GM19239 (cell line): ENCODE measurements at places on chromosomes 7 and 10.
A peak's percentile ranks its signal among the peaks of the same experiment; 100 is the strongest.

- DNase-seq: no peak
Observed at GRCh38 chr10:14603534-14604102, 171.1 kb downstream of the FAM107B start.

DNA sequence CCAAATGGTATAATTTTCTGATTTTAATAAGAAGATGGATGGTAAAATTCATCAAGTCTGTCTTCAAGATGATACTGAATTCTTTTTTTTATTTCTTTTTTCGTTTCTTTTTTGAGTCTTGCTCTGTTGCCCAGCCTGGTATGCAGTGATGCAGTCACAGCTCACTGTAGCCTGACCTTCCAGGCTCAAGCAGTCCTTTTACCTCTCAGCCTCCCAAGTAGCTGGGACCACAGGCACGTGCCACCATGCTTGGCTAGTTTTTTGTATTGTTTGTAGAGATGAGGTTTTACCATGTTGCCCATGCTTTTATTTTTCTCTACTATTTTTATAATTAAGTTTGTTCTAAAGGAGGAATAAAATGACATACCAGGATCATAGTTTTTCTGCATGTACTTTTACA lies 52.1 kb upstream of the HELLS start:
- DNase-seq: no peak

GRCh38 chr10:28266449-28267224 lies 36.2 kb downstream of the MPP7 start:
- DNase-seq: no peak

DNA sequence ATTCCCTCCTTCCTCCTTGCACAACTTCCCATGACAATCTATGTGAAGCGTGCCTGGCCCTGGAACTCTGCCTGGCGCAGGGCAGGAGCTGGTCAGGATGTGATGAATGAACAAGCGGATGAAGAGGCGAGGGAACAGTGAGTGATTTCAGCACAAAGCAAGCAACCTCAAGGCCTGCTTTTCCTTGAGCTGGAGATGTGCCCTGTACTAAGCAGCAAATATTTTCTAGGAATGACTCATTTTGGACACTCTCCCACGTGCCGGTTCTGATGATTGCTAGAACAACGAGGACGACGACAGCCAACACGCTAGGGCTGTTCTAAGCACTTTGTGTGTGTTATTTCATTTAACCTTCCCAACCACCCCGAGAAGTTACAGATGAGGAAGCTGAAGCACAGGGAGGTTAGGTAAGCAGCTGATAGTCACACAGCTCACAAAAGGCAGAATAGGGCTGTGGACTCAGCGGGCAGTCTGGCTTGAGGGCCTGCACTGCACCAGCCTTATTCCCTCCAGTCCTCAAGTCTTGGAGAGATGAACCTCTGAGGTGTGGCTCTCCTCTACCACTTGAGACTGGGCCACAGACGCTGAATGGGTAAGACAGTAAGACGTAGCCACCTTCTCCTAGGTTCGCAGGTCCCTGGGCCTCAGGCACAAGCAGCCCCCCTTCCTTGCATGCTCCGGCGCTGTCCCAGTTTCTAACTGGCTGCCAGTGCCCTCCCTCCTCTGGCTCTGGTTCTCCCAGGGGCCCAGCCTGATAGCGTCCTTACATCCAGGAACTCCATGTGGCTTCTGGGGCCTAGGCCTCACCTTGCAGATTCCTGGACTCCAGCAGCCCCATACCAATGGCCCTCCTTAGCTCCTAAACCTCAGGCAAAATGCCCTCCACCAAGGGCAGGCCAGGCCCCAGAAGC lies 59.0 kb downstream of the YKT6 start:
- DNase-seq: no peak

DNA sequence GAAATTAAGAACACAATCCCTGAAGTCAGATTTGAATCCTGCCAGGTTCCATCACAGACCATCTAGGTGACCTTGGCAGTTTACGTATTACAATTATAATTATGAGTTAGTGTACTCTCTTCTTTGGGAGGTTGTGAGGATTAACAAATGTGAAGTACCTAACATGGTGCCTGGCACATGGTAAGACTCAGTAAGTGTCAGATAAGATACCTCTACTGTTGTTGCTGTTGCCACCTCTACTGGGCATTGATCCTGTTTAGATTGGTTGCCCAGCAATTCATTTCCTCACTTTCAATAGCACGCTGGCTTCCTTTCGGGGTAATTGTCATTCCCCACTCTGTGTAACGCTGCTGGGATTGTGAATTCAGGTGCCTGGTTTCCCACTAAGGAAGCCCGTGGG lies 31.7 kb upstream of the HGF start:
- no peak for DNase-seq

GRCh38 chr7:50022991-50023390 lies 70.1 kb downstream of the ZPBP start:
- DNase-seq: no peak

DNA sequence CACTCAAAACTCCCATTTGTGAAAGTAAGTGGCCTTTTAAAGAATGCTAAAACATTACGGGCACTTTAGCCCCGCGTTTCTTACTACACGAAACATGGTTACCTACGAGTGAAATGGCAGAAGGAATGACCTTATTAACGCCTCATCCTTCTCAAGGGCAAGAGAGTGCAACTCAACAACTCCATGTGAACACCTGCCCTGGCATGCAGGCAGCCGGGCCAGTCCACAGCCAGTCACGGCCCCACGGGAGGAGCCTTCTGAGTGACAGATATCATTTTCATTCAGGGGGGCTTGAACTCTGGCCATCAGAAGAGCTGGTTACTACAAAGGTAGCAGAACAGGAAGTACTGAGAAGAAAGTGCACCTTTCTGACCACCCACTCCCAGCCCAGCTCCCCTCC lies 236.1 kb downstream of the PTPRN2 start:
- no peak for DNase-seq

DNA sequence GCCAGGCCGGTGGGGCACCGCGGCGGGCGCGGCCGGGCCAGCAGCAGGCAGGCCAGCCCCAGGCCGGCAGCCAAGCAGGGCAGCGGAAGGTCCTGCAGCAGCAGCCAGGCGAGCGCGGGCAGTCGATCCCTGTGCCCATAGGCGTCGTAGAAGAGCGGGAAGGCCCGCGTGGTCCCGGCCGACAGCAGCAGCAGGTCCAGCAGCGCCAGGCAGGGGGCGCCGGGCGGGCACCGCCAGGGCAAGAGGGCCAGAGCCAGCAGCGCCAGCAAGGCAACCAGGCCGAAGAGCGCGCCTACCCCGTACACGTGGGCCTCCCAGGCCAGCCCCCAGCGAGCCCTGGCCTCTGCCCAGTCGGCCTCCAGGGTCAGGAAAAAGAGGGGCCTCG lies 8.4 kb upstream of the RBM28 start:
- DNase-seq: no peak

DNA sequence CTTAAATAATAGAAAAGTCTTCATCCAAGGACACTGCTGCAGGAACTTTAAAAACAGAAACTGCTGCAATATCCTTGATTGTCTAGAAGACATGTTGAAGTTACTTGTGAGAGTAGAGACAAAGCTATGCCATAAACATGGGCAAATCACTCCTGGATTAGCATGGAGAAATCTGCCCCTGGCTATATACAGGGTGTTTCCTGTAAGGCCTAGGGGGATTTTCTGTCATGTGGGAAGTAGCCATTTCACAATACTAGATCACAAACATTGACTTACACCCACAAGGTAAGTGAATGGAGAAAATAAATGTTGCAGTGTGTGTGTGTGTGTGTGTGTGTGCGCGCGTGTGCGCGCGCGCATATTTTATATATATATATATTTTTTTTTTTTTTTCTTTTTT lies 35.2 kb upstream of the PDK4 start:
- DNase-seq: no peak

DNA sequence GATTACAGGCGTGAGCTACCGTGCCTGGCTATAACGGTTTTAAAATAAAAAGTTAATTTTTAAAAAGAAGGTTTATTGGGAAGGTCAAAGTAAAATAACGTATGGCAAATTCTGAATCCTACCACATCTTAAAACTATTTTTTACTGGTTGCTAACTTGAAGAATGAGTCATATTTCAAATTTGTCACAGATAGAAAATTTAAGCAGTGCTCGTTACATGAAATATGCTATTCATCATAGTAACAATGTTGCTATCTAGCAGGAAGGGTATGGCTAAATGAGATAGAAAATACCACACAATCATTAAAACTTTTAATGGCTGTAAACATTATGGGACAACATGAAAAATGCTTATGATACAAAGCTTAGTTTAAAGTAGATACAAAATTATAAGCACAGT lies 500.5 kb downstream of the PHTF2 start:
- DNase-seq: no peak

DNA sequence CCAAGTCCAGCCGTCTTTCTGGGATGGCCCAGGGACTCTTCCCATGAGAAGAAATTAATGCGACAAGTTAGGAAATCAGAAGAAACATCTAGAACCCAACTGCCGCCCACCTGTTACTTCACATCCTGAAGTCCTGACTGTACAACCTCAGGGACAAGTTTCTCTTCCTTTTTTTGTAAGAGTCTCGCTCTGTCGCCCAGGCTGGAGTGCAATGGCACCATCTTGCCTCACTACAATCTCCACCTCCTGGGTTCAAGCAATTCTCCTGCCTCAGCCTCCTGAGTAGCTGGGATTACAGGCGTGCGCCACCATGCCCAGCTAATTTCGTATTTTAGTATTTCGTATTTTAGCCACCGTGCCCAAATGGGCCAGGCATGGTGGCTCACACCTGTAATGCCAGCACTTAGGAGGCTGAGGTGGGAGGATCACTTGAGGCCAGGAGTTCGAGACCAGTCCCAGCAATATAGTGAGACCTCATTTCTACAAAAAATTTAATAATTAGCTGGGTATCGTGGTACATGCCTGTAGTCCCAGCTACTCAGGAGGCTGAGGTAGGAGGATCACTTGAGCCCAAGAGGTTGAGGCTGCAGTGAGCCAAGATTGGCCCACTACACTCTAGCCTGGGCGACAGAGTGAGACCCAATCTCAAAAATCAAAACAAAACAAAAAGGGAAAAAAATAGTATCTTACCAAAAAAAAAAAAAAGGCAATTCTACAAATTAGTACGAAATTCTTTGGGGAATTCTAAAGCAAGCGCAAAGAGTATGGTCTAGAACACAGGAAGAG lies 20.8 kb downstream of the LAT2 start:
- DNase-seq: no peak

GRCh38 chr7:15433151-15433550 lies 128.7 kb downstream of the AGMO start:
- DNase-seq: no peak

- no peak for DNase-seq
Observed at GRCh38 chr10:132097609-132098377, 32.0 kb downstream of the JAKMIP3 start.

DNA sequence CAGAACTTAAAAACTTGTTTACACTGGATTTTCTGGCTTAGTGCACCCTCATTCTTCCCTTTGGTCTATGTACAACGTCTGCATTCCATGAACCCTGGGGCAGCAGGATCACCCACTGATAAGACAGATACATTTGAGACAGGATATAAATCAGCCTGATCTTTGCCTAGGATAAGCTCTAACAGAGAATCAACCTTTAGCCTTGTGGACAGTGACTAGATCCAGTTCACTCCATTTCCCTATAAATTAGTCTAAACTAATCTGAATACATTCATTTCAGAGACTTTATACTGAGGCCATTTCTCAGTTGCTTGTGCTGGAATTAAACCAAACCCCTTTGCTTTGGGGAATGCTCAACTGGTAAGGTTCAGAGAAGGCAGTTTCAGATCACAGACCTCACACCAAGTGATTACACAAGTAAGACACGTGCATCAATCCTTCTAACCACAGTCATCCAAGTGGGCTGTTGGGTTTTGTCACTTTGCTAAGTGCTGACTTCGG lies 639.8 kb upstream of the FZD8 start:
- no peak for DNase-seq

DNA sequence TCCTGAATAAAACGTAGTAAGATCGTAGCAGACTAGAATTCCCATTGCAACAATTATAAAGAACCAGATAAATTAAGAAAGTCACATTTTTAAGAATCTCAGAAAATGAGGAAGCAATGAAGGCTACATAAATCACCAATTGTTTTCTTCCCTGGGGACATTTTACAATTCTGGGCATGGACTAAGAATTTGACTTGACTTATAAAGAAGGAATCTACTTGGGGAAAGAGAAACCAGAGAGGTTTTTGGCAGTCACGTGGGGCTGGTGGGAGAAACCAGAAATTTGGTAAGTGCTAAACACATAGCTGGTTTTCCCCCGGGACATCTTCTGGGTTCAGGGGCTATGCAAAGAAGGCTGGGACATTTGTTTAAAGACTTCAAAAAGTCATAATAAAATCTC lies 109.8 kb upstream of the IL6 start:
- no peak for DNase-seq

DNA sequence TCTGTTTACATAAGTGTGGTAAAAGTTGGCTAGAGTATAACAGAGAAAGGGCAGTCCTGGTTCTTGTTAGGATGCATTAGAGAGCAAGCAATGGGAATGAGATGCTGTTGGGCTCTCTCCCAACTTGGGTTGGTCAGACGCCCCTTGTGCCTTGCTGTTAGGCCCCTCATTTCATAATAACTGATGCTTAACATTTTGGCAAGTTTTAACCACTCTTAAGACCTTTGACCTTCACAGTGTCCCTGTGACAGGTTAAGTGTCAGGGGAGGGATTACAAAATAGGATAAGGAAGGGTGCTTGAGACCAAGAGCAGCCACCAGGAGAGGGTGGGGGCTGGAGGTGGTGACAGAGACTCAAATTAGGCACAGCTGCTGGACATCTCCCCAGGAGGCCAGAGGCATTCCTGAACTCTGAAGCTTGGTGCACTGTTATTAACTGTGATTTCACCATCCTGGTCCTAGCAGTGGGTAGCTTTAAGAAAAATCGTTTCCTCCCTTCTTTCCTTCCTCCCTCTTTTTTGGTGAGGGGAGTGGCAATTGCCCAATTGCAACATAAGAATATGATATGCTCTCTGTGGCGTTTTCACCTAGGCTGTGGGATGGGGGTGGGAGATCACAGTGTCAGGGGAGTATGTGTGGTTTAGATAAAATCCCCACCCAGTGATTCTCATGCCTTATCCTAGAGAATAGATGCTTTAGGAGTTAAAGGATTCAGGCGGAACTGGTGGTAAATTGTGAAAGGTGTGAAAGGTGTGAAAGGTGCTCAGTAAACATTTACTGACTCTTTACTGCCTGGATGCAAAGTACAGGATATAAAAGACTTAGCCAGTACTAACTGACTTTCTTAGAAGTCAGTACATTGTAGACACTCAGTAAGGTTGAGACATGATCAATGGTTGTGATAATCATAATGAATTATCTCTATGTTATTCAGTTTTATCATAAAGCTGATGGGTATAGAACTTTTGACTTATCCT lies 270.5 kb downstream of the BICC1 start:
- no peak for DNase-seq

- DNase-seq: no peak
Observed at GRCh38 chr10:71749396-71749795, 23.9 kb downstream of the VSIR start.

- peak; percentile 63 for DNase-seq
Observed at GRCh38 chr10:132684164-132684891, 101.6 kb downstream of the NKX6-2 start.
